ENCODE measurements at places on chromosomes 5 and 9.

- DNase-seq = no peak
Measured at GRCh38 chr5:74634611-74635286, 5.8 kb downstream of the ENC1 start.

DNA sequence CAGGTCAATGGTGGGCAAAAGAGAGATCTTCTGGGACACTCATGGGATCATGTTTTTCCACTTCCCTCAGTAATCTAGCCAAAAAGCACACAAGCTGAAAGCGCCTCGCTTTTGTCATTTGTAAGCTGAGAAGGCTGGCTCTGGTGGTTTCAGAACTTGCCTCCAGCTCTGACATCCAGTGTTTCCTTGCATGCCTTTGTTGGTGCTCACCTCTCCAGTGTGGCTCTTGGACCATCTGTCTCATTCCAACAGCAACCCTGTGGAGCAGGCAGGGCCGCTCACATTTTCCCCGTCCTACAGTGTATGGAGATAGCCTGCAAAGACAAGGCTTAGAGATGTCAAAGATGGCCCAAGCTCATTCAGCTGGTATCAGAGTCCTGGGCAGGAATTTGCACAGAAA is 160.8 kb upstream of the KLF4 start:
- no peak for DNase-seq

DNA sequence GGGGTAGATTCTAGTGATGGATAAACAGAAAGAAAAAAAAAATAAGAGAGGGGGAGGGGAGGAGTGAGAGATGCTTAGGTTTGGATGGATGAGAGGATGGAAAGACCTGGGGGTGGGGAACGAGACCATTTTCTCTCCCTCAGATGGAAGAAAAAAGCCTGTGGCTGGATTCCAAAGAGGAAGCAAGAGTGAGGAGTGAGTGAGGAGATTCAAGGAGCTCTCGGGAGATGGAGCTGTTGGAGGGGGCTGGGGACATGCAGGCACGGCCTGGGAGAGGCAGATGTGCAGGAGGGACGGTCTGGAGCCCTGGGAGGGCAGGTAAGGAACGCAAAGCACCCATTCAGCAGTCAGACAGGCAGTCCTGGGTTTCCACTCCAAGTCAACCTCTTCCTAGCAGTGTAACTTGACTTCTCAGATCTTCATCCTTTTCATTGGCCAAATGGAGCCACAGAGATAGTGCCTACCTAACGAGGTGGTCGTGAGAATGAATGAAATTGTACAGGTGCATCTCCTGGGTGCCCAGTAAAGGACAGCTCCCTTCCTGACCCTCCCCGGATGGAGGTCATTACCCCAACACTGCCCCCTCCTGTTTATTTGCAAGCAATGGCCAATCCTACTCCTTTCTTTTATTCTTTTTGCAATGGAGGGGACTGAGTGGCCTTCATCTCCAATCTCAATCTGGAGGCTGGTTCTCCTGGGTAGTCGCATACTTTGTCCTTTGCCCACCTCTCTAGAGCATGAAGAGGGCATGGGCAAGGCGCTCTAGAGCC is 52.2 kb downstream of the PCDH1 start:
- no peak for DNase-seq

GRCh38 chr9:83792746-83793145 is 24.8 kb downstream of the GKAP1 start:
- no peak for DNase-seq

DNA sequence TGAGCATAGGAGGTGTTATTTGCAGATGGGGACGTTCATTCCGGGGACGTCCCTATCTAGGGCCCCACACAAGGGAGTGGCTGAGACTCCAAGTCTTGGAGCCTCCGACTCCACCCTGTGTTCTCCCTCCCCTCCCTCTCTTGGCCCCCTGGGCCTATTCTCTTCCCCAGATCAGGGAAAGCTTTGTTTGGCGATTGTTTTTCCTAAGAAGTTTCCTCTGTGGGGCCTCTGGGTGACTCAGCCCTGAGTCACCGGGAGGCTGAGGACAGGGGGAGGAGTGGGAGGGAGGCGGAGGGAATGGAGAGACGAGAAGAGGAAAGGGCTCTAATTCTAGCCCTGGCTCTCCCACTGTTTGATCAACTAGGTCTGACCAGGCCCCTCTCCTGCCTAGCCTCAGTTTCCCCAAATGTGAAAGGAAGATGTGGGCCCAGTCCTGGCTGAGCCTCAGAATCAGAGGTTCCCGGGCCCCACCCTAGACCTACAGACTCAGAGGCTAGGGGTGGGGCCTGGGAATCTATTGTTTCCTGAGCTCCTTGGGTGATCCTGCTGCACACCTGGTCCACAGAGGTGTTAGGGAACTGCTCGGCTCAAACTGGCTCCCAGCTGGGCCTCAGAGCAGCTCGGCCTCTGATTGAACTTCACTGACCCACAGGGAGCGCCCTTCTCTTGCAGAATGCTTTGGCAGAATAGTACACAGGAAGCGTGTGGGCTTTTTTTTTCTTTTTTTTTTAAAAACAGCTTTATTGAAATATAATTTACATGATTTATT is 19.2 kb downstream of the GSN start:
- DNase-seq = peak; percentile 97

DNA sequence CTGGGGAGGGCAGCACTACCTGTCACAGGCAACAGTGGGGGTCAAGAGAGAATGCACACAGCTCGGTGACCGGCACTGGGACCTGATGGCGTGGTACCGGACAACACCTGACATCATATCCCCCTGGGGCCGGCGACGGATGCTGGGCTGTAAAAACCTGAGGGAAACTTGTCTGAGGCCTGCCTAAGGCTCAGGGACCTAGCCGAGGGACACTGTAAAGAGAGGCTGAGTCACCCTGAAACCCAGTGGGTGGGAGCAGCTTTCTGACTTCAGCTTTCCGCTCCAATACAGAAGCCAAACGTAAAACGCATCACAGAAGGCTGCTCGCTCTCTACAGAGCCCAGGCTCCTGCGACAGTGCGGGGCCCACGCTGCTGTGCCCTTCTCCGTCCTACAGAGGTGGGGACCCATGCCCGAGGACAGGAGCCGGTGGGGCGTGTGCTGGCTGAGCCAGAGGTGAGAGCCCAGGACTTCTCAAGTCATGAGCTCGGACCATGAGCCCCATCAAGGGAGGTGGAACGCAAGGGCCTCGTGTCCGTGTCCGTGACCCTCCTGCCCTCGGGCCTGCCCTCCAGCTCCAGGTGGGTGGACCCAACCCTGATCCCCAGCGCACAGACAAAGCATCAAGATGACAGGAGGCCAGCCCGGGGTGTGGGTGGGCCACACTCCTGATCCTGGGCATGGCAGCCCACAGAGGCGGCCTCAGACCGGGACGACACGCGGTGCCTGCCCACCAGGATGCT is 5.3 kb downstream of the RALGDS start:
- no peak for DNase-seq

DNA sequence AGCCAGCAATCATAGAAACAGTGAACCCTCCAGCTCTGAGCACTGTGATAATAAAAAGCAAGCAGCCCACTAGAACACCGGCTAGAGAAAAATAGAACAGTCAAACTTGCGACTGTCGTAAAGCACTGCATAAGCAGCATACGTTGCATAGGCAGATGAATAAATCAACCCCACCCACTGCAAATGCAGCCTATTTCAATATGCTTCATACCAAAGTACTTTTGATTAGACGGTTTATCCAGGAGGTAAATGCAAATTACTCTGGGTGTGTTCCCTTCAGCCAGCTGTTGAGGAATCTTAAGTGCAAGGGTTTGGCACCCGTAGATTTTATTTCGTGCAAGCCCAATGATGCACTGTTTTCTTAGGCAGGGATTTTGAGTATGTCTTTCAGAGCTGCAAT is 32.1 kb upstream of the ANKRD18A start:
- DNase-seq = no peak

- DNase-seq = peak; percentile 74
Measured at GRCh38 chr9:74773886-74774479, 113.7 kb downstream of the TRPM6 start.

- DNase-seq = no peak
Measured at GRCh38 chr9:99459919-99460318, 237.8 kb downstream of the SEC61B start.

- DNase-seq = no peak
Measured at GRCh38 chr9:107810461-107810961, 320.9 kb upstream of the KLF4 start.

All from dermis microvascular lymphatic vessel endothelial cell (primary cell).